Chondrocyte (in vitro differentiated cells): ENCODE measurements at places on chromosomes 7 and 10. TPM values are rescaled to one million over a fixed set of nuclear protein-coding genes. Genes with fewer than 3 reads are reported as not detected.

The LFNG gene
- 36.7 to 39.9 TPM (median 39.9 TPM) in 3 replicates for total RNA-seq

The CCDC172 gene
- total RNA-seq, result not detected in 3 replicates

The RASA4B gene
- total RNA-seq, result 7.5 to 12.3 TPM (median 9.9 TPM) in 3 replicates

The STEAP1 gene
- 0.22 to 0.31 TPM (median 0.28 TPM) in 3 replicates for total RNA-seq

The SSC4D gene
- total RNA-seq, result 0.97 to 1.2 TPM (median 1.1 TPM) in 3 replicates

The SPDYE11 gene
- not detected in 3 replicates for total RNA-seq

The HTR5A gene
- total RNA-seq, result not detected in 3 replicates

The BEND7 gene
- 9.7 to 15.8 TPM (median 12.3 TPM) in 3 replicates for total RNA-seq

The HOXA10 gene
- 0.12 to 0.21 TPM in 2 of 3 replicates, not detected in the other for total RNA-seq

The GTF2IRD2 gene
- 14.5 to 16.2 TPM (median 15.1 TPM) in 3 replicates for total RNA-seq

The ZNF853 gene
- 13.4 to 16.2 TPM (median 15.1 TPM) in 3 replicates for total RNA-seq

The ITIH5 gene
- 3.4 to 19.5 TPM (median 4.1 TPM) in 3 replicates for total RNA-seq

The FOXP2 gene
- total RNA-seq, result 12.1 to 23.1 TPM (median 12.8 TPM) in 3 replicates

The SFRP5 gene
- 0.31 to 0.80 TPM (median 0.35 TPM) in 3 replicates for total RNA-seq

The SEMA3E gene
- 3.7 to 10.1 TPM (median 5.1 TPM) in 3 replicates for total RNA-seq

The OR13A1 gene
- not detected in 3 replicates for total RNA-seq

The CLRN3 gene
- not detected in 3 replicates for total RNA-seq

The NCAPG2 gene
- total RNA-seq, result 13.0 to 21.5 TPM (median 19.0 TPM) in 3 replicates

The STEAP4 gene
- total RNA-seq, result not detected in 3 replicates

The FAM25A gene
- not detected in 3 replicates for total RNA-seq

The METTL27 gene
- total RNA-seq, result 0.51 to 1.7 TPM (median 0.99 TPM) in 3 replicates

The GRM3 gene
- total RNA-seq, result not detected in 3 replicates

The LIPN gene
- not detected in 3 replicates for total RNA-seq

The SLC13A4 gene
- total RNA-seq, result not detected in 3 replicates

The EGFR gene
- total RNA-seq, result 13.6 to 27.4 TPM (median 25.5 TPM) in 3 replicates

The SCIN gene
- total RNA-seq, result 0.65 to 2.6 TPM (median 0.82 TPM) in 3 replicates

The SLC18A3 gene
- total RNA-seq, result not detected in 3 replicates

The LIPM gene
- total RNA-seq, result not detected in 3 replicates

The AKR1C8 gene
- total RNA-seq, result not detected in 3 replicates

The RSPH10B gene
- not detected in 3 replicates for total RNA-seq

The ABCB4 gene
- total RNA-seq, result 0.10 to 0.15 TPM in 2 of 3 replicates, not detected in the other

The RNF32 gene
- total RNA-seq, result 0.52 to 1.9 TPM (median 1.2 TPM) in 3 replicates

The NUTM2A gene
- 1.1 to 1.3 TPM (median 1.2 TPM) in 3 replicates for total RNA-seq

The CALHM3 gene
- total RNA-seq, result not detected in 3 replicates

The ZNF12 gene
- 16.0 to 18.1 TPM (median 17.5 TPM) in 3 replicates for total RNA-seq

The CHST15 gene
- 26.1 to 43.8 TPM (median 42.8 TPM) in 3 replicates for total RNA-seq
